GM13976 (cell line): ENCODE measurements at places on chromosomes 1 and 21.

GRCh38 chr1:189786761-189787160 lies 690.9 kb downstream of the BRINP3 start:
- DNase-seq: no peak

DNA sequence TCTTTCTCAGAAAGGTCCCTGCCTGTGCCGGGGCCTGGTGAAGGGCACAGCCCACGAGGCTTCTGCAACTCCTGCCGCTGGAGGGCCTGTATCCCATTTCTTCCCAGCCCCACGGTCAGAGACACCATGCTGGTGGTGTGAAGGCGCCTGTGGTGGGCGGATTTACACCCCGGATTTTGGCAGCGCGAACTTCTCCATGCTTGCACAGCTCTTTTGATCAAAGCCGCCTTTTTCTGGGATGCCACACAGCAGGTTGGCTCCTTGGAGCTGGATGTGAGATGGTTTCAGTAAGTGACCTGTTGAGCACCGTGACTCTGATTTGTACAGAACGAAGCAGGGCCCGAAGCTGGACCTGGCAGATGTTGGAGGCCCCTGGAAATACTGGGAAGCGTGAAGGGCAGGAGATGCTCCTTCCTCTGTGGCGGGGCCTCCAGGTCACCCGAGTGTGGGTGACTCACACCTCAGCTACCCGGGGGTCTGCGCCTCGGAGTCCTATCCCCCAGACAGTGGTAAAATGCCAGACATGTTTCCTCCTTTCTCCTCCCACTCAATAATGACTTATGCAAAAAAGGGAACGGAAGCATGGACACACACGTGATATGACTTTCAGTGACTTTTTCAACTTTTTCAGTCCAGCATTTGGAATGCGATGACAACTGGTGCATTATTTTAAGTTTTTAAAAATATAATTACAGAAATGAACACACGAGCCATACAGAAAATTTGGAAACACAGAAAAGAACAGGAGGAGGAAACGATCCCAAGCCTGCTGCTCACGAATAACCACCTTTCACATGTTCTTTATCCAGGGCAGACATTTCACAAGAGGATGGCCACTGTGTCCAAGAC lies 9.0 kb downstream of the UMODL1 start:
- no peak for DNase-seq

DNA sequence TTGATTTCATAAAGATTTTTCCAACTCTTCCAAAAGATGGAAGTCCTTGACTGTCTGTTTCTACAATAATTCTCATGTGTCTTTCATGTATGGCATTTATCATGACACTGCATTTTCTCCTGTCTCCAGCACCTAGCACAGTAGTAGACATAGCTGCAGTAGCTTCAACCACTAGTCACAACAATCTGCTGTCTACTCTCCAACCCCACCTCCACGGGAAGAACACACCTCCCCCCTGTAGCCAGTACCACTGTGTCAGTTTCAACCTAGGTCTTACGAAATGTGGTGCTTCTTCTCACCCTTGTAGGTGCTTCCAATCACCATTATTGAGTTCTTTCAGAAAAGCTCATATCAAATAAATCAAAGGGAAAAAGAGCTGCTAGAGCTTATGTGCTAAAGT lies 425.1 kb upstream of the ADAMTS5 start:
- no peak for DNase-seq

- DNase-seq: no peak
Observed at GRCh38 chr1:2650967-2651645, 18.3 kb upstream of the MMEL1 start.

- DNase-seq: no peak
Observed at GRCh38 chr1:154972517-154973343, 1.8 kb upstream of the CKS1B start.

- no peak for DNase-seq
Observed at GRCh38 chr1:7585216-7585907, 185.7 kb upstream of the VAMP3 start.

GRCh38 chr1:218565377-218565776 lies 220.2 kb downstream of the TGFB2 start:
- DNase-seq: no peak

- DNase-seq: no peak
Observed at GRCh38 chr1:95263450-95263849, 29.4 kb downstream of the RWDD3 start.

- no peak for DNase-seq
Observed at GRCh38 chr1:9705337-9706093, 54.0 kb downstream of the PIK3CD start.

GRCh38 chr1:74470936-74471335 lies 41.5 kb downstream of the LRRC53 start:
- DNase-seq: no peak

GRCh38 chr21:42621166-42621818 lies 32.1 kb upstream of the PDE9A start:
- no peak for DNase-seq

DNA sequence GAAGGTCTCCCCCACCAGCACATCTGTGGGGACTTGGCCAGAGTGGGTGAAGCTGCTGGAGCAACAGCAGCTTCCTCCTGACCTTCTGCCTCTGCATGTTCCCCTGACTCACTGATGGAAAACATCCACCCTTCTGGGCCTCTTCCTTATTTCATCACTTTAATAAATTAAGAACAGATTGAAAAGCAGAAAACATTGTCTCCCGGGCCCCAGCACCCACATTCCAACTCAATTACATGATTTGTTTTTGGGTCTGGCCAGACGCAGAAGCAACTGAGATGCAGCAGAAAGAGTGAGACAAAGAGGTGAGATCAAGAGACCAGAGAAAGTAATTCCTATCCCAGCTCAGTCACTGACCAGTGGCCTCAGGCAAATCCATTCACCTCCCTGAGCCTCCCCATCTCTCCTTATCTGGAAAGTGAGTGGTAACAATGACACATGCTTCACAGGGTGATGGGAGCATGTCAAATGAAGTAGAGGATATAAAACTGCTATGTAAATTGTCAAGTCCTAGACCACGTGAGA lies 157.1 kb downstream of the ELAVL4 start:
- DNase-seq: no peak

DNA sequence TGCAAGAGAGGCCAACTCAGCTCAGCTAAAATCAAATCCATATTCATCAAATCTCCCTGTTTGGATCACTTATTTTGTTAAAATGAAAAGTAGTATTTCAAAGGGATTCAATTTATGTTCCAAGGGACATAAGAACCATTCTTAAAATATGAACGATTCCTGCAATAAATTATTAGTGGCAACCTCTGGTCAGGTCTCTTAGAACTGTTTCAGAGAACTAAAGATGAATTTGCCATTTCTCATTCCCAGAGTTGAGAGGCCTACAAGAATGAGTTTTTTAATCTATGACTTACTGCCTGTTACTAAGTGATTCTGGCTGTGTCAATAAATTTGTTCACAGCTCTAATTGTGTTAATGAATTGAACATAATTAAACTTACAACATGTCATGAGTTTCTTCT lies 268.5 kb downstream of the SPATA17 start:
- no peak for DNase-seq

- DNase-seq: no peak
Observed at GRCh38 chr1:46039571-46040052, 92.8 kb downstream of the PIK3R3 start.

GRCh38 chr1:26278303-26278702 lies 1.6 kb upstream of the SH3BGRL3 start:
- DNase-seq: no peak

DNA sequence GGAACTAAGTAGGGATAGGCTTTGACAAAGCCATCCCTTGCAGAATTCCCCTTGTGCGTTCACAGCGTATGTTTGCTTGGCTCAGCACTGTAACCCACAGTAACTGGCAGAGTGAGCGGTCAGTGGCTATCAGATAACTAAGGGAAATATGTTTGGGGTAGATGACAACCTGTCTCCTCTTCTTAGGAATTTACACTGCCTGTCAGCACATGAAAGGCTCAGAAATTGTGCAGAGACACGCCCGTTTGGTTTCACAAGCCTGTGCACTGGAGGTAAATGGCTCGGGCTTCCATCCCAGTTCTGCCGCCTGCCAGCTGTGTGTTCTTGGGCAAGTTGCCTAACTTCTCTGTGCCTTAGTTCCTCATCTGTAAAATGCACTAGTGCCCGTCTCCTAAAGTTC lies 101.2 kb downstream of the PRDM2 start:
- DNase-seq: no peak

DNA sequence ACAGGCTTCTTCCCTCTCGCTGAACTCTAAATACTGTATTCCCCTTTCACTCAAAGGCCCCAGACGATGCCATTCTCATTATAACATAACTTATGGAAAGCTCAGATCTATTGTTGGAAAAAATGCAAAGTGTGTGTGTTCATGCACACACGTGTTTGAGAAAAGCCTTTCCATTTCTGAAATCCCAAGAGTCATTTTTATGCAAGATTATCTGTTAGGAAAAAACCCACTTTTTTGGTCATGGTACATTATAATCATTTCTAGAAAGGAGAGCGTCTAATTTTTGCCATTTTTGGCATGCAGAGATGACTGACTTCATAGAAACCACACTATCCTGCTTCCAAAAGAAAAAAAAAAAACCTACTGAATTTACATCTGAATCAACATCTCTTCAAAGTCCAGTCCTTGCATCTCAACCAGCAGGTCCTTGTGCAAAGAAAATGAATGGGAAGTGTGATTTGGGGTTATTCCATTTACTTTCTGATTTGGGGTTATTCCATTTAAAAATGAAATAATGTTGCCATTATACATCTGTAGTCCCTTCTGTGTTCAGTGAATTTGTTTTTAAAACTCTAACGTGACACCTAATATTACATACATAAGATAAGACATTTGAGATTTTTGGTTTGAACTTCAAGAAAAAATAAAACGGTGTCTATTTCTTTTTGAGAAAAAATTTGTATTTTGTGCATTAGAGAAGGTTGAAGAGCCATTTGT lies 150.3 kb downstream of the DHRS3 start:
- DNase-seq: no peak

- DNase-seq: peak; percentile 92
Observed at GRCh38 chr21:41425954-41426675, at the start of gene MX1. TSS of gene MX1 (plus strand) at chr21:41426239. CDS start at chr21:41432071, 5,832 bp downstream.

DNA sequence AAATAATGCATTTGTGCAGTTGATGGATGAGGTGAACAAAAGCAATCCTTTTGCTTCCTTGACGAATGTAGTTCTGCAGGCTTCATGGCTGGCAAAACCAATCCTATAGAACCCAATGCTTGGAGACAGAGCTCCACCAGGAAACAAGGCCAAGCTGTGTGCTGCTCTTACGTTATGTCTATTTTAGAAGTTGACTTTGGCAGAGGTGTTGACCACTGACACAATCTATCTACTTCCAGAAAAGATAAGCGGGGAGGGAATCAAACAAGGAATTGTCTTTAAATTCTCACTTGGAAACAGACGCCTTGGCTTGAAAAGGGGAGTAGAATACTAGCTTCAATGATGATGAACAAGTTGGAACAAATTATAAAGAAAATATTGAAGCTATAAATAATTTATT lies 211.2 kb downstream of the SETD4 start:
- no peak for DNase-seq

DNA sequence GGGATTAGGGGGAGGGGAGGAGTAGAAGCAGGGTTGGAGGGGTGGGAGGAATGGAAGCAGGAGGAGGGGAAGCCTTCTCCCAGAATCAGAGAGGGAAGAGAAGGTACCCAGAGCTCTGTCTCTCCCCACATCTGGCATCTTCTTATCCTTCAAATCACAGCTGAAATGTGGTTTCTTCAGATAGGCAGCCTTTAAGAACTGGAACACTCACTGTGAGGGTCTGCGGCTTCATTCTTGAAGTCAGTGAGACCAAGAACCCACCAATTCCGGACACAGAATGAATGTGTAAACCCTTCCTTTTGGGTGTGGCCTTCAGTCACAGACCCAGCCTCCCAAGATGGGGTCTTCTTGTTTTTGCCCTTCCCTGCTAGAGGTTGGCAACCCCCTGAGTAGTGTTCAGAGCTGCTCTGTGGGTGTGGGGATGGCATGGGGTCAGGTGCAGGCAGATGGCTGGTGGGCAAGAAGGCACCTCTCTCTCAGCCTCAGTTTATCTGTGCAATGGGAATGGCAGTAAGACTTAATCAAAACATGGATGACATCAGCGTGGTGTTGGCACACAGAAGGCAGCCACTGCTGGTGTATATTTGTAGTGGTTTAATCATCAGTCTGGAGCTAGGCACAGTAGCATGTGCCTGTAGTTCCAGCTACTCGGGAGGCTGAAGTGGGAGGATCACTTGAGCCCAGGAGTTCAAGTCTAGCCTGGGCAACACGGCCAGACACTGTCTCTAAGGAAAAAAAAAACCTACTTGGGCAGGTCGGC lies 7.2 kb downstream of the FAAH start:
- DNase-seq: no peak

DNA sequence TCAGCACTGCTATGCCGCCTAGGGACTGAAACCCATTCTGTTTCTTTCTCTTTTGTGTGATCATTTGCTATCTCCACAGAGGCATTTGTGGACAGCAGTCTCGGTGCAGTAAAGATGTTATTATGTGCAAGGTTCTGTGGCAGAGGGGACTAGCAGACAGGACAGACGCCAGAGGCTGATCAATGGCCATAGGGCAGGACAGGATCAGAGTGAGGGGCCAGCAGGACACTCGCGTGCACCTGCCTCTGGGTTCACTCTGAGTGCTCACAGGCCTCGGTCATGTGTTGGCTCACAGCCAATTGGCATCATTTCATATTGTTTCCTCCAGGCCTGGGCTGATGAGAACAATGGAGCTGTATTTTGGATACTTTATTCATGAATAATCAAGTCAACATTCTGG lies 212.6 kb downstream of the TGFB2 start:
- DNase-seq: no peak

GRCh38 chr1:5381491-5381890 lies 610.7 kb downstream of the NPHP4 start:
- DNase-seq: no peak

DNA sequence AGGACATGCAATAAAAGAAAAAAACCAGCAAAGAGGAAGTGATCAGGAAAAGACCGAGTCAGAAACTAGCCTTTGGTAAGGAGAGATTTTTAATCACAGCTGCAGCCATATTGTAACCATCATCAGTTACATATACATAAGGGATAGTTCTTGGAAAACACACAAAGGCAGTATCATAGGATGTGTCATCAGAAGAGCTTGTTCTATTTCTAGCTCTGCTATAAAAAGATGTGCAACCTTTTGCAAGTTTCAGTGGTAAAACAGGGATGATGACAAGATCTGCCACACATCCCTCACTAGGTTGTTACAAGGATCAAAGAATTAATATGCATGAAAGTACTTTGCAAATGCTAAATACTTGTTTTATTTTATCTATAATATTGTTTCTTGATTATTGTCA lies 342.0 kb downstream of the VAV3 start:
- DNase-seq: no peak

GRCh38 chr1:248618878-248619277 lies 16.0 kb downstream of the OR2T11 start:
- peak; percentile 36 for DNase-seq

DNA sequence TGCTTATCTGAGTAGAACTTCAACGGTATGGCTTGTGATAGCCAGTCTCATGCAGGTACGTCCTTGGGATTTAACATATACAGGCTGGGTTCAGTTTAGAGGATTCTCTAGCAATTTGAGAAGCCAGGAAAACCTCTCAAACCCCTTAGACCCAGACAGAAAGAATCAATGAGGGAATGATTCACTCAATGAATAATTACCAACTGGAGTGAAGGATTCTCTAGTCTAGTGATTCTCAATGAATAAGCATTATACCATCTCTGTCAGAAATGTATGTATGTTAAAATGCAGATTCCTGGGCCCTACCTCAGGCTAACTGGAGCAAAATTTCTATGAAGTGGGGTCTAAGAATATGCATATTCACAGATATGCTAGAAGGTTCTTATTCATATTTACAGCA lies 54.5 kb upstream of the APP start:
- no peak for DNase-seq
